ENCODE measurements at places on chromosomes 6 and 20.
A peak's percentile ranks its signal among the peaks of the same experiment; 100 is the strongest.

- DNase-seq, result no peak
Measured at GRCh38 chr20:35757098-35757705, 14.6 kb upstream of the PHF20 start.

DNA sequence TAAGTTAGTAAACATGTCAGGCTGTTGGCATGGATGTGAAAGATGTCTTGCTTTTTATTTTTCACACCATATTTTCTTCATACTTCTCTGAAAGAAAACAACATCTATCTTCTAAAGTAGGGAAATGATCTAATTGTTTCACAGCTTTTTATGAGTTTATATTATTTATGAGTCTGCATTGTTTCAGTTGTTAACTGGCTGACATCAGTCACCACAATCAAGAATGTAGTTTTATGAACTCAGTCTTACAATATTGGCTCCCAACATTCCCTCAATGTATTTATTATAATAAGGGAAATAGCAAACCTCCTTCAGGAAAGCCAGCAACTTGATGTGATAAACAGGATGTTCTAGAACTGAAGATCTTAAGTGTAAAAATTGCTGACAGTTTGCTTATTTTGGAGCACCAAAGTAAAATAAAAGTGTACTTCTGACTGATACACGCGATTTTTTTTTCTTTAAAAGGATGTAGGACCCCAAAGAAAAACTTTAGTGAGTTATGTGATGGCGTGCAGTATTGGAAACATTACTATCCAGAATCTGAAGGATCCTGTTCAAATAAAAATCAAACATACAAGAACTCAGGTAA, 106.0 kb downstream of the ADGRG6 start:
- no peak for DNase-seq

DNA sequence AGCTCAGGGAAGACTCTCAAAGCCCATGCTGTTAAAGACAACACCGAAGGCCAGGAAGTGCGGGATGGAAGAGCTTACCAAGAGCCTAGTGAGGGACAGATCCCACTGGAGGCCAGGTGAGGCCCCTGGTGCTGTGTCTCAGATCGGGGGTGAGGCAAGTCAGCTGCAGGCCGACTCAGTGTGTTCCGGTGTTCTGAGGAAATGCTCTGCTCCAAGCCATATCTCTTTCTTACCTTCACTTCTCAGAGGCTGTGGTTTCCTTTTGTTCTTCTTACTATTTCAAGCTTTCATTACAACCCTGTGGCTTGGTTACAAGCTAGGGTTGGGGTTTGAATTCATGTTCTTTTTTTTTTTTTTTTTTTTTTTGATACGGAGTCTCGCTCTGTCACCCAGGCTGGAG, 114.3 kb upstream of the ZFP64 start:
- no peak for DNase-seq

DNA sequence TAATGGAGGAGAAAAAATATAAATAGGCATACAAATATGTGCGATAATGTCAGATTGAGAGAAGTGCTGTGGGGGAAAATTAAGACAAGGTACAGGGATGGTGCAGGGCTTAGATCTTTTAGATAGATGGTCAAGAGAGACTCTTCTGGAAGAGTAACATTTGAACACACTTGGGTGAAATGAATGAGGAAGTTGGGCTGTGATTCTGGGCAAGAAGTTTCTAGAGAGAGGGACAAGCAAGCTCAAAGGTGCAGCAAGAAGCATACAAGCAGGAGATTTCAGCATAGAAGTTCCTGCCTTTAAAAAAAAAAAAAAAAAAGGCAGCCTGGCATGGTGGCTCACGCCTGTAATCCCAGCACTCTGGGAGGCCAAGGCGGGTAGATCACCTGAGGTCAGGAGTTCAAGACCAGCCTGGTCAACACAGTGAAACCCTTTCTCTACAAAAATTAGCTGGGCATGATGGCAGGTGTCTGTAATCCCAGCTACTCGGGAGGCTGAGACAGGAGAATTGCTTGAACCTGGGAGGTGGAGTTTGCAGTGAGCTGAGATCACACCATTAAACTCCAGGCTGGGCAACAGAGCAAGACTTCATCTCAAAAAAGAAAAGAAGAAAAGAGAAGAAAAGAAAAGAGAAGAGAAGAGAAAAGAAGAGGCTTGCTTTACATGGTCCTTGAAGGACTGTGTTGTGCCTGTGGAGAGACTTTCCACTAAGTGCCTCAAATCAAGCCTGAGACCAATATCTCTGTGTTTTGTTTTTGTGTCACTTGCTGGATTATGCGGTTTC, 9.7 kb upstream of the CD83 start:
- no peak for DNase-seq

- no peak for DNase-seq
Measured at GRCh38 chr6:26392932-26393636, 9.0 kb upstream of the BTN3A1 start.

- no peak for DNase-seq
Measured at GRCh38 chr20:24605937-24606455, 136.6 kb downstream of the SYNDIG1 start.

- no peak for DNase-seq
Measured at GRCh38 chr20:38878866-38879265, 47.4 kb upstream of the FAM83D start.

DNA sequence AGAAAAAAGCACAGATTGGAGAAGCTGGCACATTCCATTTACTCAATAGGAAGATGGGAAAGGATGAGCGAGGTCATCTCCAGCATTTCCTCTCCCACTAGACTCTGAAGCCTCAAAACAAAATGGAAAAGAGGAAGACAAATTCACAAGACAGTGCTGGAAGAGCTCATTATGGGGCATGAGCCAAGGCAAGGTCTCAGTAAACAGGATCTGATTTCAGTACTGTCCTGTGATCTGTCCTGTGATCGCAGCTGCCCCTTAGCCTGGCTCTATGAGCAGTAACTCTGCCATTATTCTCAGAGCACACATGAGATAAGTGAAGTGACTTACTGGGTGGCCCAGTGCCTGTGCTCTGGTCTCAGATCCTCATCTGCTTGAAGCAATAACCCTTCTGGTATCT, 68.1 kb upstream of the SLC4A11 start:
- no peak for DNase-seq

GRCh38 chr20:39623584-39624234, 661.6 kb downstream of the DHX35 start:
- DNase-seq, result peak; percentile 9

DNA sequence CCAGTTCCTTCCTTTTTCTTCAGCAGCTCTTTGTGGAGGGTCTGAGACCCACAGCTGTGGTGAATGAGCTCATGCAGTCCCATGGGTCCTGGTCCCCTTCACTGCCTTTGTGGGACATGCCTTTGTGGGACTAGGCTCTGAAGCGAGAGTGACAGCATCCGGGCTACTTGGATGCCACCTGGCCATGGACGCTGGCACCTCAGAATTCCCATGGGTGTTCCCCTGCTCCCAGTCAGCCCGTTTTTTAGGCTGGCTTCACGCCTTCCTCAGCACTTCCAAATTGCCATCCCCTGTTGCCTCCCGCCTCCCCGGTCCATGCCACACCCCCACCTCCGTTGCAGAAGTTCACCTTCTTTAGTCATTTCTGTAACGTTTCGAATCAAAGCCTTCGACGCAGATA, 45.1 kb downstream of the RAMACL start:
- DNase-seq, result no peak

DNA sequence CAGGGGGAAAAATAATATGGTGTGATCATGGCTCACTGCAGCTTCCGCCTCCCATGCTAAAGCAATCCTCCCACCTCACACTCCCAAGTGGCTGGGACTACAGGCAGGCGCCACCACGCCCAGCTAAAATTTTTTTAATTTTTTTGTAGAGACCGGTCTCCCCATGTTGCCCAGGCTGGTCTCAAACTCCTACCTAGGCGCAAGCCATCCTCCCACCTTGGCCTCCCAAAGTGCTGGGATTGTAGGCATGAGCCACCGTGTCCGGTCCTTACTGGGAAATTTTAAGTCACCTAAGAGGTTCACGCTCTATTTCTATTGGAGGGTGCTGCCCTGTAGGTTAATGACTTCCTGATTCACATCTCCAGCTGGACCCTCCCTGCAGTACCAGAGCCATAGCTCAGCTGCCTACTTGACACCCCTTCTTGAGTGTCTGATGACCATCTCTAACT, 626 bp upstream of the CDK5RAP1 start:
- no peak for DNase-seq

DNA sequence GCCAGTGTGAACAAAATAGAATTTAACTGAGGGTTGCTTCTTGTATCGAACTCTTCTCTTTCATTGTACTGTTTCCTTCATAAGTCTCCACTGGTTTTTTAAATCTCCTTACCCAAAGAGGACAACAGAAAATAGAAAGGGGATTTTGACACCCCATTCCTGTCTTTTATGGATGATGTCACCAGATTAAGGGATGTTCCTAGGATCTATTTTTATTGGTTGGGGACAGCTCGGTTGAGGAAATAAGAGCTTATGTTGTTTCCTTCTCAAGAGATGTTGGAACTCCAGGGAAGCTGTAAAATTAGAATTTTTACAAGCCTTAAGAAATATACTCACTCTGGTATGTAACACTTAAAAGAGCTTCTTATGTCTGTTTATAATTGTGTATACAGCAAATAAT, 171.5 kb downstream of the PHF3 start:
- DNase-seq, result no peak

DNA sequence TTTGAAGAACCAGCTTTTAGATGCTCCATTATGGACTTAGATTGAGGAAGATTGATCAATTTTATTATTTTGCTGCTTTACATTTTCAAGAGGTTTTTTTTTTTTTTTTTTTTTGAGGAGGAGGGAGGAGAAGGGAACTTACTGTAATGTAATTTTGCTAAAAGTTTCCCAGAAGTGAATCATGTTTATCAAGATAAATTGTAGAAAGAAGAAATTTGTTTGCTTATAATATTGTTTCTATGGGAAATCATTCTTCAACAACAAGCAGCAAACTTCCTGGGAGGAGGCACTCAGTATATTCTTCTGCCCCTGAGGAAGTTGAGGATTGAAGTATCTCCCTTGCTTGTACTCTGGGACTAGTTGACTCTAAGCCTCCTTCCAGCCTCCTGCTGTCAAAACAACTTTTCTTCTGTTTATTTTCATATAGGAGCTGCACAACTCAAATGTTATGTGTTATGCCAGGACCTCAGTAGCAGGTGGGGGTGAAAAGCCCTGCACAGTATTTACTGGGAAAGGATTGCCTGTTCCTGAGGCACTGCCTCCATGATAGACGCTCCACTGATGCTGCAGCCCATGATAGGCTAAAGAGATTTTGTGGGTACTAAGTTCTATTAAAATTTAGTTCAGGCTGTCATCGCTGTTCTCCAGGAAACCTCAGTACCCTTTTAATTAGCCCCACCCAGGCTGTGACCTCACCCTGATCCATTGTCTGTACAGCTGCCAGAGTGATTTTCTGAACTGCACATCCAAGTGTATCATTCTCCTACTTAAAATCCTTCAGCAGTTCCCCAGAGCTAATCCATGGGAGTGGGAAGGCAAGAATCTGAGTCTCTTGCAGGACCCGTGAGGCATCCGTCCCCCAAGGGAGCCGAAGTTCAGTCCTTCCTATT, 51.9 kb downstream of the CARMIL1 start:
- no peak for DNase-seq

DNA sequence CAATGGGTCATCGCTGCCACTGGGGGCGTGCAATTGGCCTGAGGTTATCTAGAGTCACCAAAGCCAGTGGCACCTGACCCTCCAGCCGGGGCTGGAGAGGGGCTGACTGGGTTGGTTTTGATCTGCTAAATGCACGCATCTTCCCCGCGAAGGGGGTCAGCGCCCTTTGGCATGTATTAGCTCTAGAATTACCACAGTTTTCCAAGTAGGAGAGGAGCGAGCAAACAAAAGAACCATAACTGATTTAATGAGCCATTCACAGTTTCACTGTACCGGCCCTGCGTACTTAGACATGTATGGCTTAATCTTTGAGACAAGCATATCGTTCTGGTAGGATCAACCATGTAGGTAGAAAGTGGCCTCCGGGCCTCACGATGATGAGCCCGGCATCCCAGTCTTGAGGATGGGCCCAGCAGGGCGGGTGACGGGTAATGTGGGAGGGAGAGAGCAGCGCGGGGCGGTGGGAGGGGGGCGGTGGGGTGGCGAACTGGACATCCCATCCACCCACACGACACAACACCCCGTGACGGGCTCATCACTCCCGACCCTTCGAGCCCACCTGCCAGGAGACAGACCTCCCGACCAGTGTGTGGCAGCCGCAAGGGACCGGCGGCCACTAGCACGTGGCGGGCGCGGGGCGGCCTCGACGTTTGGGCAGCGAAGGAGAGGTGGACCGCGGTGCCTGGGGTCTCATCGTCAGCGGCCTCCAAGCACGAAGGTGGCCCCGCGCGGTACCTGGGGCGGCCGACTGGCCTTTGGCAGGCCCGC, 1957.5 kb upstream of the DEFB115 start:
- no peak for DNase-seq

DNA sequence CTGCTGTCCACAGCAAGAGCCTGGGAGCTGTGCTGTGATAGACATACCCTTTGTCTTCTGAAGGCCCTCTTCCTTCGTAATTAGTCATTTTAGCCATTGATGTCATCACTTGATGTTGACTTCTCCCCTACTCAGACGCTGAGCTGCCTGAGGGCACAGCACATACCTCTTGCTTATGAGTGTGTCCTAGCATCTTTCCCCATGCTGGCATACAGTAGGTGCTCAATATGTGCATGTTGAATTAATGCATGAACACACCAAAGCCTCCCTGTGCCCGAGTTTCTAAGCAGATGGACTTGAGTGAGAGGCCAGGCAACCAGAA, 35.8 kb upstream of the FAM83D start:
- DNase-seq, result no peak

GRCh38 chr6:167474725-167475124, 149.8 kb downstream of the TTLL2 start:
- DNase-seq, result no peak

GRCh38 chr20:60977901-60978300, 274.2 kb upstream of the CDH4 start:
- DNase-seq, result no peak

GRCh38 chr6:147868427-147869190, 360.1 kb downstream of the SAMD5 start:
- no peak for DNase-seq

DNA sequence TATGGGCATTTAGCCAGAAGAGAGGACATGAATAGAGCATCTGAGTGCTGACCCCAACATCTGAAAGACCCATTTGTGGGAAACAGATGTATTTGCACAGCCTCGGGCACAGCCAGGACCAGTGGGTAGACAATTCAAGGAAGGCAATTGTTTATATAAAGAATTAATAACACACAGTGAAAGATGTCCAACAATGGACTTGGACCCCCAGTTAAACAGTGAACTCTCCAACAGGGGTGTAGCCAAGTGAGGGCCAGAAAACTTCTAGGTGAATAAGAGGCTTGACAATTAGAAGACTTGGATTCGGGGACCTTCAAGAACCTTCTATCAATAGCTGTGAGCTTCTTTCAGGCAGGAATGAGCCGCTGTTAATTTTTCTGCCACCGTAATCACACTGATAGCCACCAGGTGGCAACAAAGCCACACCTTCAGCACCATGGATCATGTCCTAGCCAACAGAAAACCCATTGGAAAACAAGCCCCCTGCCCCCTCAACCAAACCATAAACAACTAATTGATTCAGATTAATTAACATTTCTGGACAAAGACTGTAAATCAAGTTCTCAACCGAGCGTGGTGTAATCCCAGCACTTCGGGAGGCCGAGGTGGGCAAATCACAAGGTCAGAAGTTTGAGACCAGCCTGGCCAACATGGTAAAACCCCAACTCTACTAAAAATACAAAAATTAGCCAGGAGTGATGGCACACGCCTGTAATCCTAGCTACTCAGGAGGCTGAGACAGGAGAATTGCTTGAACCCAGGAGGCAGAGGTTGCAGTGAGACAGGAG, 8.8 kb upstream of the SRSF6 start:
- DNase-seq, result no peak
